Activated naive CD4-positive, alpha-beta T cell treated with anti-CD3 and anti-CD28 coated beads for 36 hours (primary cell): ENCODE measurements at places on chromosomes 7 and 10.

DNA sequence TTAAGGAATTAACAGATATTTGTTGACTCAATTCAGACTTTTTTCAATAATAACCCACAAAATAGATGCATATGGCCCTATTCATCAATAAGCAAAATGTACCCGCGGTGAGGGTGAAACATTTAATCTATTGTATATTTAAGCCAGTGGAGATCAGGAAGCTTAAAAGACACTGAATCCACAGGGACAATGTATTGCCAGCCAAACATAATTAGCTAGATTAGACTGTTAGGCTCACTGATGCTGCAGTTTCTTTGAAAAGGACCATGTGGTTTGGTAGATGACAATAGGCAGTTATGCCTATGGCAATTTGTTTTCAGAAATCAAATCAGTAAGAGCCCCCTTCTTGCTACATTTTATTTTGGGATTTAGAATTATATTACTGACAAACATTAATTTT lies 87.3 kb upstream of the PLXDC2 start:
- no peak for DNase-seq

DNA sequence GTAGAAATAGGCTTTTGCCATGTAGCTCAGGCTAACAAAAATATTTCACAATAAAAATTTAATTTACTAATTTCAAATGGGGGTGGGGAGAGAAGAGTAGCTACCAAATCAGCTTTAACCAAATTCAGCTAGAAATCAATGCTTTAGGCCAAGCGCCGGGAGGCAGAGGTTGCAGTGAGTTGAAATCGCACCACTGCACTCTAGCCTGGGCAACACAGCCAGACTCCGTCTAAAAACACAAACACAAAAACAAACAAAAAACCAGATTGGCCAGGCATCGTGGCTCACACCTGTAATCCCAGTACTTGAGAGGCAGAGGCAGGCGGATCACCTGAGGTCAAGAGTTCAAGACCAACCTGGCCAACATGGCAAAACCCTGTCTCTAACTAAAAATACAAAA lies 9.4 kb downstream of the UBE2H start:
- DNase-seq: no peak

DNA sequence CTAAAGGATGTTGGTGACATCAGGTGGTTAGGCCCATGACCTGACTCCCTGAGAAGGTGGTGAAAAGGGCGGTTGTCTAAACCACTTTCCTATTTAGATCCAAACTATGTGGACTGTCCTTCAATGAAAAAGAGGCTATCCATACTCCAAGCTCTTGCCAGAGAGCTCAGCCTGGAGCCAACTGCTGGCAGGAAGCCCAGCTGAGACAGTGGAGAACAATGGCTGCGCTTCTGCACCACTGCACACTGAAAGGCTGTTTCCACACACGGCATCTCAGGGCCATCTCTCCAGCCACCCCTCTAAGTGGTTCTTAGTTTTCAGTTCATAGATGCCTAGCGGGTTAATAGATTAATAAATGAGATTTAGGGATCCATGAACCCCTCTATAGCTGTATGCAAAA lies 488.8 kb upstream of the ZMIZ1 start:
- no peak for DNase-seq

GRCh38 chr7:18844735-18845134 lies 272.7 kb downstream of the TWIST1 start:
- DNase-seq: no peak

DNA sequence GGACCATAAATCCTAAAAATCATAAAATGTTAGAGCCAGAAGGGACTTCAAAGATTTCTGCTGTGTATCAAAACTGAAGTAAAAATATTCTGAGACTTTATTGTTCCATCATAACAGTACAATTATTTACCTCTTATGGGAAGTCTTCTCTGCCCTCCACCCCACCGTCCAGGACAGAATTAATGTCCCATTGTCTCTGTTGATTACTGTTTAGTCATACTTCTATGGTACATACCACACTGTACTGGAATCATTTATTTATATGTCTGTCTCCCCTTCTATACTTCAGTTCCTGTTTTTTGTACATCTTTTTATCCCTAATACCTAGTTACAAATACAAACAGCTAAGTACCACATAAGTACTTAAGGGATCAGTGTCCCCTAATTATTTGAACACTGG lies 91.4 kb upstream of the CAPZA2 start:
- DNase-seq: no peak

- no peak for DNase-seq
Measured at GRCh38 chr7:150923196-150923595, 54.9 kb downstream of the KCNH2 start.

GRCh38 chr10:75645704-75646103 lies 214.3 kb downstream of the LRMDA start:
- DNase-seq: no peak

GRCh38 chr7:112714917-112715316 lies 75.3 kb downstream of the TMEM168 start:
- no peak for DNase-seq

GRCh38 chr7:53476566-53476965 lies 441.1 kb downstream of the POM121L12 start:
- DNase-seq: no peak

DNA sequence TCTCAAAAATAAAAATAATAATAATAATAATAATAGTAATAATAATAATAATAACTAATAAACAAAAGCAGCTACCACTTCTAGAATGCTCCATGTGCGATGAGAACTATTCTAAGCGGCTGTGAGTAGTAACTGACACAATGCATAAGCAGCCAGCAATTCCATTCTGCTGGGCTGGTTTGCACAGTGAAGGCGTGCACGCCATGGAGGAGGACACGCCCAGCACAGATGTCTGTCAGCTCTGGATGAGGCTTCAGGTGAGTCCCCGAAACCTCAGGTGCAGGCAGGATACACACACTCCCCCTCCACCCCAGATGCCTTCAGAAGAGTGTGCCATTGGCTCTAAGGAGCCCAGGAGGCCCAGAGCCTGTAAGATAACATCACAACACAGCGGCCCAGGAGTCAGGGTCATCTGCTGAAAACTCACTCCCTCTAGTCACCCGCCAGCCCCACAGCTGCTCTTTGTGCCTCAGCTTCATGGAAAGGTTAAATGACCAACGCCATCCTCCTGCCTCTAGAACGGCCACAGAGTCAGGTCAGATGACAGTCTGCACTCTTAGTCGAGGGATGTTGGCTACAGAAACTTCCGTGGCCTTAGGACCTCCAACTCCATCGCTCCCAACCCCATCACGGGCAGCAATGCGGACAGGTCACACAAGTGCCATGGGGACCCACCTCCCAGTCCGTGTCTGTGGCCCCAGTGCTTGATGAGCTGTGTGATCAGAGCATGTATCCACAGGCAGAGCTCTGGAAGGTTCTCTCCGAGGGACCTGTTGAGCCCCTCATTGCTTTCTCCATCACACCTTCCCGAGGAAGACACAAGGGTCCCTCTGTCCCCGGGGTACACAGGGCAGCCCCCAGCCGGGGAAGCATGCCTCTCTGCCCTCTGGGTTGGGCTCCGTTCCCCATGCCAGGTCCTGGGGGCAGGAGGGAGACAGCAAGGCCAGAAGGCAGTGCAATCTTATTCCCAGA lies 103.9 kb downstream of the CTBP2 start:
- no peak for DNase-seq
